ENCODE measurements at places on chromosomes 12 and 14. TPM values are rescaled to one million over a fixed set of nuclear protein-coding genes. Genes with fewer than 3 reads are reported as not detected.

ATF7 gene
- total RNA-seq: 39.3 TPM

PRR4 gene
- 18.0 TPM for total RNA-seq

TMEM132C gene
- 16.3 TPM for total RNA-seq

TAS2R10 gene
- 2.9 TPM for total RNA-seq

HAL gene
- total RNA-seq: 0.26 TPM

GLI1 gene
- total RNA-seq: 3.1 TPM

BICD1 gene
- 63.5 TPM for total RNA-seq

OTX2 gene
- not detected for total RNA-seq

COCH gene
- 4.8 TPM for total RNA-seq

KRT82 gene
- not detected for total RNA-seq

GPR68 gene
- 3.4 TPM for total RNA-seq

CARMIL3 gene
- total RNA-seq: 8.5 TPM

PRIMA1 gene
- 8.7 TPM for total RNA-seq

FAM90A1 gene
- 0.80 TPM for total RNA-seq

CRY1 gene
- total RNA-seq: 17.7 TPM

RNASE3 gene
- not detected for total RNA-seq

SLC10A1 gene
- total RNA-seq: not detected
